ENCODE measurements at places on chromosomes 2 and 18.
A peak's percentile ranks its signal among the peaks of the same experiment; 100 is the strongest.

DNA sequence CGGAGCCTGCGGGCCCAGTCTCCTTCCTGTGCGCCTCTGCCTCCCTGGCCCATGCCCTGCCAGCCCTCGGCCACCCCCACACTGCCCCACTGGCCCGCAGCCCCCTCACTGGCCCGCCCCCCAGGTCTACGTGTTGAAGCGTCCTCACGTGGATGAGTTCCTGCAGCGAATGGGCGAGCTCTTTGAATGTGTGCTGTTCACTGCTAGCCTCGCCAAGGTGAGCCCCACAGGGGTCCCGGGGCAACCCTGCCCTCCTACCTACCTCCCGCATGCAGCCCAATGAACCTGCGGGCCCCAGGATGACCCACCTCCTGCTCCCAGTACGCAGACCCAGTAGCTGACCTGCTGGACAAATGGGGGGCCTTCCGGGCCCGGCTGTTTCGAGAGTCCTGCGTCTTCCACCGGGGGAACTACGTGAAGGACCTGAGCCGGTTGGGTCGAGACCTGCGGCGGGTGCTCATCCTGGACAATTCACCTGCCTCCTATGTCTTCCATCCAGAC, 3.3 kb downstream of the CTDSP1 start:
- no peak for DNase-seq

- peak; percentile 46 for DNase-seq
Observed at GRCh38 chr2:10659898-10660568, 29.7 kb downstream of the NOL10 start.

DNA sequence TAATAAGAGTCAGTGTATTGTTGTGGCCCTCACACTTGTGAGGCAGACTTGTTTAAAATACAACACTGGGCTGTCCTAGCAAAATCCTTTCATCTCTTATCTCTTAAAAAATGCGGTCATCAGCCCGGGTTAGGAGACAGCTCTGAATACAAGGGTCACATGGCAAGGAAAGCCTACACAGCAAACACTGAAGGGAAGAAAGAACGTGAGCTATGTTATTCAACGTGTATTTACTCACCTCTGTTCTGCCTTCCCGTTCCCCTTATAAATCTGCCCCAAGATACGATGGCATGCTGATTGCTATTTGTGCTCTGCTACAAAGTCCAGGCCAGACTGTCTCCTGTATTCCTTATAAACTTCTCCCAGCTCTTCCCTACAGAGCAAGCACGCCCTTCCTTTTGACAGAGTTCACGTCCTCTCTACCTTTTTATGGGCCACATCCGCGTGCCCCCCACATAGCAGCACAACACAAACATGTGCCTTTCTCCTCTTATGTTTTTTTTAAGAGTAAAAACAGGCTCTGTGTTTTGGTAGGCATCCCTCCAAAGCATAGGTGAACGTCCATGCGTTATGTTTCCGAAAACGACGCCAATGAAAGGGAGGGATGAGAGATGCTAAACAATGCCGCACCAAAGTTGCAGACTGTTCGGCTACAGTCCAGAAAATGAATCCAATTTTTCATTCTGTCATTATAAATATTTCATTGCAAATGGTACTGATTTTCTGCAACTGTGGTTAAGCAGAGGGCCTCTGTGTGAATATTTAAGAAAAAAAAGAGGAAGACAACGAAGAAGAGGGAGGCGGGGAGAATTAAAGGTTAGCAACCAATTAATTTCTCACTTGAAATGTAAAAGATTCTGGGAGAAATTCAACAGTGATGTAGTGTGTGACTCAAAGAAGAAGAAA, 274.7 kb downstream of the ZNF521 start:
- DNase-seq, result peak; percentile 37

- no peak for DNase-seq
Observed at GRCh38 chr2:47321411-47322031, 81.4 kb upstream of the MSH2 start.

- DNase-seq, result peak; percentile 55
Observed at GRCh38 chr2:85893428-85894258, 4.9 kb upstream of the ST3GAL5 start.

DNA sequence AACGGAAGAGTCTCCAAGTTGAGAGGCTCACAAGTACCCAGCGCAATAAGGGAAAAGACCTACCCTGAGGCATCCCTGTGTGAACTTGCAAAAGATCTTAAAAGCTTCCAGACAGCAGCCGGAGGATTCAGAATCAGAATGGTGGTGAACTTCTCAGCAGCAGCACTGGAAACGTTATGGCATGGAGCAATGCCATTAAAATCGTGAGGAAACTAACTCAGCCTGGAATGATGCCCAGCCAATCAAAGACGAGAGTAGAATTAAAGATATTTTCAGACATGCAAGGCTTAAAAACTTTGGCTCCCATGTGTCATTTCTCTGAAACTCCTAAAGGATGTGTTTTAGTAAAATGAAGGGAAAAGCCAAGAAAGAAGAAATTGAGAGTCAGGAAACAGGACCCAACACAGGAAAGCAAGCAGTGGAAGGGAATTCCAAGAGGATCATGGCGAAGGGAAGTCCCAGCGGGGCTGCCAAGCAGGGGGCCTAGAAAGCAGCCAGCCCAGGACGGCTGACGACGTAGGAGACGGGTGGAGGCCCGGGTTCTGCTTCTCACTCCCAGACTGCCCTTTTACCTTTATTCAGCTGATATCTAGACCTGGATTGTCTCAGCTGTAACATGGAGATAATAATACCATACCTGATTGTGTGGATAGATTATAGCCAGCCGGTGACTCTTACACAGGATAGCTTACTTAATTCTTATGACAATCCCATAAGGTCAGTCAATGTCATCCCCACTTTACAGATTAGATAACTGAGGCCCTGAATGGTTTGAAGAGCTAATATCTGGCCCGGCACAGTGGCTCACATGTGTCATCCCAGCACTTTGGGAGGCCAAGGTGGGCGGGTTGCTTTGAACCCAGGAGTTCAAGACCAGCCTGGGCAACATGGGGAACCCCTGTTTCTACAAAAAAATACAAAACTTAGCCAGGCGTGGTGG, 92.8 kb downstream of the ASAP2 start:
- no peak for DNase-seq
